ENCODE measurements at places on chromosomes 16 and 17.

DNA sequence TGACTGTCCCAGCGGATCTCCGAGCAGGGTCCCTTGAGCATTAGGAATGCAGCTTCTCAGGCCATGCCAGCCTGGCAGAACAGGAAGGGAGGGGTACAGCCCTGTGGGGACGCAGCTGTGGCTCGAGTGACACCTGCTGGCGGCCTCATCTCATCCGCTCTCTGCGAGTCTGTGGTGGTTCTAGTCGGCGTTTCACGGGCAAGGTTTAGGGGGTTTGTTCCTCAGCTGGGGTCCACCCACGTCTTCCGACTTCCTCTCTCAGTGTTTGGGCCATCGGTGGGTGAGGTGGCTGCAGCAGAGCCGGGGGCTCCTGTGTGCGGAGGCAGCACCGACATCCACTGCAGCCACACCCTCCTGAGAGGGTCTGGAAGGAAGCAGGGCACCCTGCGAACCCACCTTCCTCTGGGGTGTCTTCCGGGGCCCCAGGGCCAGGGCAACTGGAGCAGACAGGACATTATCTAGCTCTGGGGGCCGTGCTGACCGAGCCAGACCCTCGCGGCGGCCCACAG, 33.3 kb downstream of the JPH3 start:
- peak; percentile 72 for DNase-seq

- DNase-seq, result no peak
These were observed 25.8 kb downstream of the TTYH2 start for GRCh38 chr17:74239172-74239571.

- no peak for DNase-seq
These were observed 8.8 kb upstream of the TMEM238L start for GRCh38 chr17:10812674-10813073.

DNA sequence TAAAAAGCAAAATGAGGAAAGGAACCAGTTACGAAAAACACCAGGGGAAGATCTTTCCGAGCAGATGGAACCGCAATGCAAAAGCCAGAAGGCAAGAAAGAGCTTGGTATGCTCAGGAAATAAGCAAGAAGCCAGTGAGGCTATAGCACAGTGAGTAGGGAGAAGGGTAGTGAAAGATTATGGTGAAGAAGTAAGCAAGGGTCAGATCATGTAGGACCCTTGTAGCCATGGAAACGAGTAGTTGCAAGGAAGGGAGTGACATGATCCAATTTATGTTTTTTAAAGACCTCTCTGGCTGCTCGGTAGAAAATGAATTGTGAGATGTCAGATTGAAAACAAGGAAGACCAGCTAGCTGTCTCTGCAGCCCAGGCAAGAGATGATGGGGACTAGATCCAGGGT, 143.3 kb downstream of the USP31 start:
- DNase-seq, result no peak

DNA sequence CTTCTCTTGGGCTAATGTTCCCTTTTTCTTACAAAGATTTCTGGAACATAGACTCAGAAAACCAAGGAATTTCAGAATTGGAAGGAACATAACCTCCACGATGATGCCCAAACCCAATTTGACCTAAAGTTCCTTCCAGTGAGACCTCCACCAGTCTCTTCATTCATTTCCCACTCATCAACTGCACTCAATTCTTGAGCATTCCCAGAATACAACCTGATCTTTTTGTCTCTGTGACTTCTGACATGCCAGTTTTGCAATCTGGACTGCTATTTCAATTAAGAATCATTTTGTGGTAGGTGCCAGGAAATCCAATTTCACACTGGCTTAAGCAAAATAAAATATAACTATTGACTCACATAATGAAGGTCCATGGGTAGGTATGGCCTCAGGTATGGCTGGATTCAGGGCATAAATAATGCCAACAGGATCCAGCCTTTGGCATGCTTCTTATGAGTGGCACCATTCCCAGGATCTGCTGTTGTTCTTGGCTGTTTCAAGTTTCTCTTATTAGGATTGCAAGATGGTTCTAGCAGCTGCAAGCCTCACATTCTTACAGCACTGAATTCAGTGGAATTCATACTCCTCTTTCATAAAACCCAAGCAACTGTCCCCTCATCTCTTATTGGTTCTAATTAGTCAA, 184.3 kb downstream of the HS3ST4 start:
- DNase-seq, result no peak

Data from OCI-M1 (cell line).